AG09309 (cell line): ENCODE measurements at places on chromosomes 2 and 18.

DNA sequence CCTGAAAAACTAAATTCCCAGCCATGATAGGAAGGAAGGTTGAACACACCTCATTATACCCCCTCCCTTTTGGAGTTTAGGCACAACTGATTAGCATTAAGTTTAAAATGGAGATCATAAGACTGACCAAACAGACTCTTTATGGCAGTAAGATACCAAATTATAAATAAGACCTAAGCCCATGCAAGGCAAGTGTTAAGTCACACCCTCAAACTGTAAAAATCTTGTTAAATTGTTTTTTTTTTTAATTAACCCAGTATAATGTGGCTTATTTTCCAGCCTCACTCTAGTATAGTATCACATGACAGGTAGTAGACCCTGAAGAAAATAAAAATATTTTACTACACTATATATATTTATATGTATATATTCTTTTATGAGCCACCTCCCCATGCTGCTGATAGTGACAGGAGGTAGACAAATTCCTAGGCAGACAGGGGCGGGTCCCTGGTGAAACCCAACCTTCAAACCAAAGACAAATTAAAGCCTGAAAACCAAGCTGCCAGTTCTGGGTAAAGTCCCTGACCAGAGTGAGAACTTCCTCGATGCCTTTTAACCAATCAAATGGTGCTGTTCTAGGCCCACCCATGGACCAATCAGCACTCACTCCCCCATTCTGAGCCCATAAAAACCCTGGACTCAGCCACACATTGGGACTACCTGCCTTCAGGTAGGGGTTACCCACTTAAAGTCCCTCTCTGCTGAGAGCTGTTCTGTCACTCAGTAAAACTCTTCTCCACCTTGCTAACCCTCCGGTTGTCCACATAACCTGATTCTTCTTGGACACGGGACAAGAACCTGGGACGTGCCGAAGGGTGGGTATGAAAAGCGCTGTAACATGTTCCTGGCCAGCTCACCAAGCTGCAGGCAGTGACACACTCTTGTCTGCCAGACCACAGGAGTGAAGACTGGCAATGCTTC, 123.9 kb upstream of the B3GNT2 start:
- DNase-seq, result no peak

GRCh38 chr2:65765376-65765775, 333.0 kb upstream of the SPRED2 start:
- DNase-seq, result no peak

- DNase-seq, result no peak
Measured at GRCh38 chr2:5042666-5043440, 649.3 kb upstream of the SOX11 start.

DNA sequence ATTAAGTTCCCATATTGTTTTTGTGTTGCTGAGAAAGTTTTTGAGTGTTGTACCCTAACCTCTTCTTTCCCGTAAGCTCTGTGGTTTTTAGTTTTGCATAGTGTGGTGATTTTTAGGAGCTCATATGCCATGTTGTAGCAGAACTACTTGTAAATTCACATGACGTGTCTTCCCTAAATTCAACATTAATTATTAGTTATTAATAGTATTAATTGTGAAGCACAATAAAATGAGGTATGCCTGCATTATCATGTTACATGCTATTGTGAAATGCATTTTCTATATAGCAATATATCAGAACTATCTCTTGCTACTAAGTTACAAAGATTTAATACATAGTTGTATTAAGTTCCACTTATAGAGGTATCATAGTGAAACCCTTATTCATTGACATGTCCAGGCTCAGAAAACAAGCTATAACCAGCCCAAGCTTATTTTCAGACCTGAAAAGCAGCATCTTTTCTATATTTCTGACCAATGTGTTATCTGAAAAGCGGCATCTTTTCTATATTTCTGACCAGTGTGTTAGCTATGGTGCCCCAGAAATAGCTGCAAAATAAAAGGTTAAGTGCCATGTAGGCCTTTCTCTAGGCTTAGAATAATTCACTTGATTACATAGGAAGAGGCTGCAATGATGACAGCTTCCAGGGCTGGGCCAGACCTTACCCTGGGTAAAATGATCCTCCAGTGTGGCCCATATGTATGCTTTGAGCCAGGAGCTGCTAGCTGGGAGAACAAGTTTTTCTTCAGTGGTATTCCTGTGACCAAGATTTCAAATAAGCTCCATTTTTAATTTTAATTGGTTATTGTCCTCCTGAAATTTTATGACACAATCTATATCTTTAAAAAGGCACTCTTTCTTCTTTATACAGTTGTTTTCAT, 21.6 kb downstream of the EPAS1 start:
- no peak for DNase-seq
